ENCODE measurements at places on chromosomes 7 and 10.
A peak's percentile ranks its signal among the peaks of the same experiment; 100 is the strongest.

DNA sequence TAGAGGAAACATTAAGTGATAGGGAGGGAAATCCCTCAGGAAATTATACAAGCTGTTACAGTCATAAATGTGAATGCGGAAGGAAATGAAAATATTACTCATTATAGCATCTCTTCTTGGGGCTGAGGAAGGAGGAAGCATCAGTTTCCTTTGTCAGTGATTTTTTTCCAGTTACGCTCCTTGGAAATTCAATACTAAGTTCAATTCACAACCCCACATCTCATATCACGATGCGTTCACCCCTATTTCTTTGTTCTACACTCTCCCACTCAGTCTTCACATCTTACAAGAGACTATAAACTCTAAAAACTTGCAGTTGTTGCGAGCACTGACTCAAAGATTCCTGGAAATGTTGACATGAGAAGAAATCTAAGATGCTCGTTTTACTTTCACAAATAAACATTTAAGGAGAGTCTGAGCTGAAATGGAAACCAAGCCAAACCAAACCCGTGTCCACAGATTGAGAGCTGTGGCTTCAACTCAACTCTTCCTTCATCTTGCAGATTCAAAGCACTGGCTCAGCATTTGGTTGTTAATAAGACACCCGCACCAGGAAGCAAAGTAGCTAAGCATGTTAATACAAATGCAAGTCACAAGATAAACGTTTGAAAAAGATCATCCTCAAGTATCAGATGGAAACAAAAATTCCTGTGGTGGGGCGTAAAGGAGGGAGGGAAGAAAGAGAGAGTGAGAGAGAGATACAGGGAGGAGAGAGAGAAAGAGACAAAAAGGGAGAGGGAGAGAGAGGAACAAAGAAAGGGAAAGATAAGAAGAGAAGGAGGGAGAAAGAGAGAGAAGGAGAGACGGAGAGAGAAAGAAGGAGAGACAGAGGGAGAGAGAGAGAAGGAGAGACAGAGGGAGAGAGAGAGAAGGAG is 150.0 kb upstream of the RSU1 start:
- DNase-seq = no peak

DNA sequence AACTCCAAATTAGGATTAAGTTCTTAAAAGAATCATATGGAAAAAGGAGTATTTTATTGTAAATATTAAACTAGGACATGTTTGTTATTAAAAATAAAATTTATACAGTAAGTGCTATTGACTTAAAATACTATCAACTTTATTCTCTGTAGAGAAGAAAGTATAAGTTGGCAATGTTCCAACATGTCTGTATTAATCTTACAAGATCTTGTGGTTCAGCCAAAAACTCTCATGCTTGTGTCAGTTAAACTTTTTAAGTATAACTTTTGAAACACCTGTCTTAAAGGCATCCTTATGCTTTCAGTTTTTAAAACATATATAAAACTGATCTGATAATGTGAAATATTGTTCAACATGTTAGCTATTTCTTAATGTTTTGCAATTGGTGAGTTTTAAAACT is 160.7 kb downstream of the ZEB1 start:
- no peak for DNase-seq

DNA sequence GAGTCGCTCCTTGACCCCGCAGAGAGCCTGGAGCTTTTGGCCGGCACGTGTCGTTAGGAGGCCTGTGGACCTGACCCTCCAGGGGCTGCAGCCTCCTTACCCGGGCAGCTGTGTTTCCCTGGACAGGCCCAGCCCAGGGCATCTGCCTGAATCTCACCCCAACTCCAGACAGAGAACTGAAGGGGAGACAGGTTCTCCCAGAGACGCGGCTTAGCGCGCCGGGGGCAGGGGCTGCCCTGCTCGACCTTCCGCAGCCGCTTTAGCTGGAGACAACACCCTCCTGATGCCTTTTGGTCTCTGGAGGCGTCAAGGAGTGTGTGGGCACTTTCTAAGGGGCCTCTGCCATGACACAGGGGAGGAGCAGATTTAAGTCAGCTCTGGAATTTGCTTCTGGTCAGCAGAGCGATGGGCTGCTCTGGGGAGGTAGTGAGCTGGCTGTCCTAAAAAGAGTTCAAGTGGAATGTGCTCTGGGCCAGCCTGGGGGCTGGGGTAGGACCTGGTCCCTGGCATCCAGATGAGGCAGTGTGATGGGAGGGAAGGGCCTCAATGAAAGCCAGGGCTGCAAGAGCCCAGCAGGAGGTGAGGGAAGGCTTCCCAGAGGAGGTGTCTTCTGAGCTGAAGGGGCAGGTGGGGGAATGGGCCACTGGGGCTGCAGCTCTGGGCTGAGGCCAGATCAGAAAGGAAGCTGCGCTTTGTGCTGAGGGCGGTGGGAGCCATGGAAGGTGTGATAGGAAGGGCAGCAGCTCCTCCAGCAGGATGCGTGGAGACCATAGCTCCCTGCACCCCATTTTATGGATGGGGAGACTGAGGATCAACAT is 5.8 kb downstream of the GRIFIN start:
- no peak for DNase-seq

DNA sequence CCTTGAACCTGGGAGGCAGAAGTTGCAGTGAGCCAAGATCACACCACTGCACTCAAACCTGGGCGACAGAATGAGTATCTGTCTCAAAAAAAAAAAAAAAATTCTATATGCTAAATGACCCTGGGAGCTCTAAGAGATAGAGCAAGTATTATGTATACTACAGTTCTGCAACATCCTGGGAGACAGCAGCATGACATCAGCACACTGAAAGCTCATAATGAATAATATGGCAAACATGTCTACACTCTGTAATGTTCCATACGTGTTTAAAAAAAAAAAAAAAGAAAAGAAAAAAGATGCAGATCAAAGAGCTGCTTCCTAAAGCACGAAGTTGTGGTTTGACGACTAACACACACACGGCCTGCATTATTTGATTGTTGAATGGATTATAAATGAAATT is 72.5 kb downstream of the CUL2 start:
- no peak for DNase-seq

GRCh38 chr7:1225441-1226185 is 7.1 kb upstream of the UNCX start:
- DNase-seq = peak; percentile 20

Measured in CD4-positive, alpha-beta T cell treated with Interleukin-1 beta for 1 hour (primary cell).